ENCODE measurements at places on chromosomes 6 and 20.

DNA sequence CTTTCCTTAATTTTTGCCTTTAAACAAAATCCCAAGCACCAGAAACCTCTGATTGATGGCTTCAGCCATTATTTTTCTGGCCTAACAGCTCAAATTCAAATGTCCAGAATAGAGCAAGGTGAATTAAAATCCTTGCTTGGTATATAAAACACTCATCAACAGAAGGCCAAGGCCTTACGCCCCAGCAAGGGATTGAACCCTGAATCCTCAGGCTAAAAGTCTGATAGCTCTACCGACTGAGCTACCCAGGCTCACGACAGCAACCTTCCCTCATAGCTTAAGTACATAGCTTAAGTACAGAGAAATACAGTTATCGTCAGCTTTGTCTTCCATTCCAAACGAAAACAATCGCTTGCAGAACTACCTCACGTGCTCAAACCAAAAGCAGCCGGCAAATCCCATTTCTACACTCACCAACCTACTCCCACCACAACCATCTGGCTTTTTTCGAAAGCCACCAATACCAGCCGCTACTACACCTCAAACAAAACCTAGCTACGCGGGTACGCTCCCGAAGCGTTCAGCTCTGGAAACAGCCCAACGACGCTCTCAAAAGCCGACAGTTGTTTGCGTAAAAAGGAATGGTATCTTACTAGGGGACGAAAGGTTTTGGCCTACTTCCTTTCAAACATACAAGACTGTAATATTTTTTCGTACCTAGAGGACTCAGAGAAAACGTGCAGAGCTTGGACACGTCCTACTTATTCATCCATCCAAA is 167.5 kb downstream of the GPX5 start:
- DNase-seq: no peak

GRCh38 chr6:140537834-140538705 is 1163.6 kb upstream of the CITED2 start:
- peak; percentile 5 for DNase-seq

DNA sequence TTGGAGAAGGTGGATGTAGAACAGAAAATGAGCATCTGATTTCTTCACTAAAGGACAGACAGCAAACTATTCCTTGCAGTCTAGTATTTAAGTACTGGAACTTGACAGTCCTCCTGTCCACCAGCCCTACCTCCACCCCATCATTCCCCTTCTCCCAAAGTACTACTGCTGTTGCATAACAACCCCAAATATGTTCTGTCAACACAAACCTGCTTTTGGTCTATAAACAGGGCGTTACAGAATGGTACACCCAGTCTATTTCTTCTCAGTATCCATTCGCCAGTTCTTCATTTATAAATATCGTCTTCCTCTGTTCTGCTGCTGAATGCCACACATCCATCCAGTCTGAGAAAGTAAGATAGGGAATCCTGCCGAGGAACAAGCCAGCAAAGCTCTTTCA is 27.7 kb upstream of the SLC22A1 start:
- DNase-seq: no peak

DNA sequence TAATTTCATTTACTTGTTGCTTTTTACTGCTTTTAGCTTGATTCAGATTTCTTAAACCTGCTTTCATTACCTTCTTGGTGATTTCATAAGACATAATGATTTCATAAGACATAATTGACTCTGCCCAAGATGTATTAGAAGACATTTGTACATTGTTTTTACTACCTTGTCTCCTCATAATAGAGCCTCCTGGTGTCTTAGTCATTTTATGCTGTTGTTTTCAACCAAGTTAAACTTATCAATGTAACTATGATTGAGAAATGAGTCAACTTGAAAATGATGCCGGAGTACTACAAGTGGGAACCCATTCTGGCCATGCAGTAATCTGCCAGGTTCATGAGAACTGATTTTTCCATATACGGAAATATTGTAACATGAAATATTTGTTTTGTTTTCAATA is 573.6 kb downstream of the MMUT start:
- DNase-seq: no peak

DNA sequence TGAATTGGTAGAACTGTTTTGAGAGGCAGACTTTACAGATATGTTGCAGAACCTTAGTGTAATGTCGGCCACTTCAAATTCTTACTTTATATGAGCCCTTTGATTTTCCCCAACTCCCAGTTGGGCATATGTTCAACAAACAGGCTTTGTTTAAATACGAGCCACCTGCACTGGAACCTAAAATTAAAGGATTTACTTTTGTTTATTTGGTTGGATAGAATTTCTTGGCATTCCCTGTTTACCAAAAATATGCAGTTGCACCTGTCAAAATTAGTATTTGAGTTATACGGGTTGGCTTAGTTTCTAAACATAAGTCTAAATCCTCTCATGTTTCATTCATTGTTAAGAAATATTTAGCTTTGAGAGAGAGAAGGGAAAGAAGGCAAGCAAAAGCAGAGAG is 2.4 kb upstream of the GLYATL3 start:
- peak; percentile 55 for DNase-seq

DNA sequence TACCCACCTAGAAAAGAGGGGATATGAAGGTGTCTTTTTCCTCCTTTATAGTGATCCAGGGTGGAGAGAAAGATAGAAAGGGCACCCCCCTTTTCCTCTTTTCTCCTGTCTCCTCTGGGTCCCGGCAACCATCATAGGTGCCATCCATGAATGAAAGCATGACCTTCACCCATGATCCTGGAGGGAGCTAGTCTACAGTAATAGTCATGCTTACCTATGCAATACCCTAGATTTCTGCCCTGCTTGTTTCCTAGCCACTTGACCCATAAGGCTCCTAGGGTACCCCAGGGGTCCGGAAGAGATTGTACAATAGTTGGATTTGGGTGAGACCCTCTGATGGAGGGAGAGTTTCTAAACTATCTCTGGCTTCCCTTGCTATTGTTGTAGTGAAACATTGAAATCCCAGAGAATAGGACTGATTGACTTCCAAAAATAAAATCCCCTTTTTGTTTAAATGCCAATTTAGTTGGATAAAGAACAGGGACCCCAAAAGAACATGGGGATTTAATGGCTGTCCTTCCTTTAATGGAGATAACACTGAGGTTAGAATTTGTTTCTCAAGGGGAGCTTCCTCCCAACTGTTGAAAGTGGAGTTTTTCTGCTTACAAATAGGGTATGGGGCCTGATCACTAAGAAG is 366.8 kb upstream of the KHDRBS2 start:
- DNase-seq: peak; percentile 67

DNA sequence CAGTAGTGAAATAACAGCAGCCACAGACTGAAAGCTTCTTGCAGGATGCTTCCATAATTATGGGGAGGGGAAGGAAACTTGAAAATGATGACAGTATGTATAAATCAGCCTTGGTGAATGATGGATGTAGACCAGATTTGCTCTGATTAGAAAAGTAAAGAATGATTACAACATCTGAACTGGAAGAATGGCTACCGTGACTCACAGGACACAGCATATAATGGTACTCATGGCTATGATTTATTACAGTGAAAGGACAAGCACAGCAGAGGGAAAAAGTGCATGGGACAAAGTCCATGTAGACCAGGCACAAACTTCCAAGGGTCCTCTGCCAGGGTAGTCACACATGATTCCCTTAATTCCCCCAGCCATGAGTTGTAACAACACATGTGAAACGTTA is 70.7 kb upstream of the POPDC3 start:
- peak; percentile 3 for DNase-seq

DNA sequence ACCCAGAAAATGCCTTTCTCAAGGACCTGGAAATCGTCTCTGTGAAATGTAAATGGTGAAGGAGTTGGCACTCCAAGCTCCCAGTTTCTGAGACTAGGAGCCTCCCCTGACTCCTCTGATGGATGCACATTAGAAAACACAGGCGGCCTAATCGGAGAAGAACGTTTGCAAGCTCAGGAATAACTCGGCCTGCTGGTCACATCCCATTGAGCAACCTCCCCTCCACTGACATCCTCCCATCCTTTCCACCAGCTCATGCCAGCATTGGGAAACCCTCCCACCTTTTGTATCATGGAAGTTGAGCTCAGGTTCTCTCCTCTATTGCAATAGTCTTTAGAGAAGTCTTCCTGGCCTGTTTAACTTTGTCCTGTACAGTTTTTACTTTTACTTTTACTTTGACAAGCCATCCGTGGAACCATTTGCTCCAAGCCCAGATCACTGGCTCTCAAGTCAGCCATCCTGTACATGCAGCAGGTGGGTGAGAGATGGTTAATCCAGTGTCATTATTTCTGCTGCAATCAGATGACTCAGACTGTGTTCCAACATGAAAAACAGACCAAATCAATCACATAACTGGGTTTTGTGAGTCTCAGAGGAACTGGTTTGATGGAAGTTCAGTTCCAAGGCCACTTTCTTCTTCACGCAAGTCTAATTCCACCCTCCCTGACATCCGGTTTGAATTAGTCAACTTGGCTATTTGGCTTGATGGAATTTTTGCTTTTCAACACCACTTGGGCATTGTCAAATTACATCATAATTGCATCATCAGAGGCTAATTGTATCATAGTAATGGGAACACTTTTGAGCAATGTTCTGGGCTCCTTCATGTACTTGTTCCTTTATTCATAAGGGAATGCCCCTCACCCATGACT is 619.4 kb upstream of the CDH4 start:
- no peak for DNase-seq

DNA sequence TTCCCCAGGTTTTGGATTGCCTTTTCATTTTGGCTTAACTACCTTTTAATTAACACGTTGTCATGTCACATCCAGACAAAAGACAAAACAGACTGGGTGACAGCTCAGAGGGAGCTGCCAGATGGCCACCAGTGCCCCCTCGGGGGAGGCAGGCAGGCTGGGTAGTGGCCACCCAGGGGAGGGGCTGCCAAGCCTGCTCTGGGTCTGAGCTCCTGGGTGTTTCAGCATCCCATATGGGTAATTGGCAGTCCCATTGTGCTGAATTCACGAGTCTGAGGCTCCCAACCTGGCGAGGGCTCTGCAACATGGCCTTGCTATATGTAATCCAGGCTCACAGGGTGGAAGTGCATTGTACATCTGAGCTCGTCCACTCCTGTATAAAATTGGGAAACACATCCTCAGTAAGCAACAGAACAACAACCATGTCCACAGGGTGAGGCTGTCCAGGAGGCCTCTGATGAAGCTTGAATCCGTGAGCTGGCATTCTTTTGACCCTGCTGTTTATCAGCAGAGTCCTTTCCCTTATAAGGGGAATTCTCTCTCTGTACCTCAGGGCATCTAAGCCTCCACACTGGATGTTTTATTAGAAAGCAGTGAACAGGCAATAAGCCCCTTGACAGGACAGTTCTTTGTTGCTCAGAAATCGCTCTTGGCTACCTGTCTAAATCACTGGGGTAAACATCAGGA is 111.7 kb upstream of the SLC22A23 start:
- DNase-seq: no peak

DNA sequence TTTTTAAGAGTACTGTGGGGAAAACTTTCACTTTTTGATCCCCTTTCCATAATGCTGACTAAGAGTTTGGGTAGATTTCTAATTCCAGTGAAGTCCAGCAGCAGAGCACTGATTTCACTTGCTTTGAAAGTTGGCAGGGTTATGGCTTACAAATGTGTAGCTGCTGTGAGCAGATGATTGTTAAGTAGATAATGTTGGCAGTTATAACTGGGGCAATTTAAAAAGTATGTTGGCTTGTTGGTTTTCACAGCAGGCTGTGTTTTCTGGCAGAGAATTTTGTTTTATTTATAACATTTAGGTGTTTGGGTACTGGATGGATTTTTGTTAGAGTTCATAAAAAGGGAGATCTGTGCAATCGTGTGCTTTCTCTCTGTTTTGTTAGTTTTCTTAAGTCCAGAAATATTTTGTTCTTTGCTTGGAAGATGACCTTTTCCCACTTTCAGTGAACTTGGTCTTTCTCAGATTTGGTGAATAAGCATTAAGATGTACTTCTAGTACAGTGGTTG is 31.4 kb downstream of the AFDN start:
- DNase-seq: no peak

- DNase-seq: no peak
Observed at GRCh38 chr6:81859884-81860283, 107.4 kb upstream of the TENT5A start.

GRCh38 chr6:140660295-140660694 is 1285.8 kb upstream of the CITED2 start:
- DNase-seq: no peak

GRCh38 chr20:40962733-40963504 is 65.7 kb upstream of the TOP1 start:
- DNase-seq: peak; percentile 76

GRCh38 chr6:11386323-11386722 is 151.2 kb upstream of the TMEM170B start:
- no peak for DNase-seq

DNA sequence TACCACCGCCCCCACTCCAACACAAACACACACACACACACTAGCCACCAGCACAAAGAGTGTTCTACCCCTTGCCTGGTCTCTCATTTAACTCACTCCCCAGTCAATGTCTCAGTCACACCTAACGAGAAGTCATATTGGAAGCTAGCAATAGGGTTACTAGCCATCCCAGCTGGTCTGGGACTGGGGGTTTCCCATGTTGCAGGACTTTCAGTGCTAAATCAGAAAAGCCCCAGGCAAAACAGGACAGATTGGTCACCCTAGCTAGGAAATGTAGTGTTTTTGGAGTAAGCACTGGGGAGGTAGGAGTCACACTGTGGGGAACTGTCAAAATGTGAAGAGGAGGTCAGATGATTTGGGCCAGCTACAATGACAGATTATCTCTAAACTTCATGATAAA is 158.1 kb downstream of the UNC5CL start:
- DNase-seq: no peak

DNA sequence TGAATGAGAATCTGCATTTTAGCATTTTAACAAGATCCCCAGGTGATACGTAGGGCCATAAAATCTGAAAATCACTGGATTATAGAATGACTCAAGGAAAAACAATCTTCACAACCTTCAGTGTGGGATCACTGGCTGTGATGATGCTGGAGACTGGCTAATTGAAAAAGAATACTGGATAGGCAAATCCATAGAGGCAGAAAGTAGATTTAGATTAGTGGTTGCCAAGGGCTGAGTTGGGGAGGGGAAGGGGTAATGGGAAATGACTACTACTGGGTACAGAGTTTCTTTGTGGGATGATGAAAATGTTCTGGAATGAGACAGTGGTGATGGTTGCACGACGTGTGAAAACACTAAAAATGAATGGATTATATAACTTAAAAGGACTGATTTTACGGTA is 84.1 kb downstream of the CDK19 start:
- DNase-seq: no peak

GRCh38 chr6:170067181-170067641 is 223.7 kb downstream of the DLL1 start:
- no peak for DNase-seq

- DNase-seq: peak; percentile 43
Observed at GRCh38 chr20:44805979-44806620, 4.2 kb downstream of the RIMS4 start.

- DNase-seq: no peak
Observed at GRCh38 chr6:131861381-131861780, 53.6 kb downstream of the ENPP1 start.

GRCh38 chr6:27791182-27791943 is 120.8 kb downstream of the OR2B2 start:
- DNase-seq: peak; percentile 78

- no peak for DNase-seq
Observed at GRCh38 chr20:40397467-40397866, 291.6 kb downstream of the MAFB start.

GRCh38 chr20:46207793-46208192 is 89.7 kb downstream of the CD40 start:
- DNase-seq: no peak

All from DMS53 (cell line).